ENCODE measurements at places on chromosomes 4 and X.

- no peak overlapping the region for H3K27ac ChIP-seq
- DNase-seq: no peak
- no peaks in the 10 kb centered on the region for H3K27me3 ChIP-seq
- no peak overlapping the region for H3K4me3 ChIP-seq
- no peaks in the 10 kb centered on the region for H3K36me3 ChIP-seq
- H3K4me1 ChIP-seq: no peaks in the 10 kb centered on the region
Observed at GRCh38 chrX:100700809-100701208, 31.1 kb downstream of the SYTL4 start.

- H3K4me1 ChIP-seq: no peaks in the 10 kb centered on the region
- no peak overlapping the region for H3K27ac ChIP-seq
- no peak for DNase-seq
- no peaks in the 10 kb centered on the region for H3K27me3 ChIP-seq
Observed at GRCh38 chrX:135315864-135316263, 6.6 kb downstream of the ETDC start.

DNA sequence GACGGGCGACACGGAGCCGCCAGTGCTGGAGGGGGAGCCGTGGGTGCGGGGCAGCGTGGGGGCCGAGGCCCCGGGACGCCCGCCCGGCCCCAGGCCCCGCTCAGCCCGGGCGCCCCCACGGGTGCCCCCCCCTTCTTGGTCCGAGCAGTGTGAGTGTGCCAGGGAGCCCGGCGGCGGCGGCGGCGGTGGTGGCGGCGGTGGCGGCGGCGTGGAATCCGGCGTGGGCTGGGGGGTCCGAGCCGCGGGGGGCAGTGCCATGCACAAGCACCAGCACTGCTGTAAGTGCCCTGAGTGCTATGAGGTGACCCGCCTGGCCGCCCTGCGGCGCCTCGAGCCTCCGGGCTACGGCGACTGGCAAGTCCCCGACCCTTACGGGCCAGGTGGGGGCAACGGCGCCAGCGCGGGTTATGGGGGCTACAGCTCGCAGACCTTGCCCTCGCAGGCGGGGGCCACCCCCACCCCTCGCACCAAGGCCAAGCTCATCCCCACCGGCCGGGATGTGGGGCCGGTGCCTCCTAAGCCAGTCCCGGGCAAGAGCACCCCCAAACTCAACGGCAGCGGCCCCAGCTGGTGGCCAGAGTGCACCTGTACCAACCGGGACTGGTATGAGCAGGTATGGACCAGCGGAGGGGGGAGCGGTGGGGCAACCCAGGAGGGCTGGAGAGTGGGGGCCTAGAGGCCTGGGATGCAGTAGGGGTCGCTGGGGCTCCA is 466 bp downstream of the DLG3 start:
- no peaks in the 10 kb centered on the region for H3K36me3 ChIP-seq
- no peaks in the 10 kb centered on the region for H3K27me3 ChIP-seq
- peaks cover 4% of the 10 kb centered on the region for H3K4me1 ChIP-seq
- H3K27ac ChIP-seq: no peak overlapping the region
- peak overlapping the region; percentile 27 for H3K4me3 ChIP-seq

DNA sequence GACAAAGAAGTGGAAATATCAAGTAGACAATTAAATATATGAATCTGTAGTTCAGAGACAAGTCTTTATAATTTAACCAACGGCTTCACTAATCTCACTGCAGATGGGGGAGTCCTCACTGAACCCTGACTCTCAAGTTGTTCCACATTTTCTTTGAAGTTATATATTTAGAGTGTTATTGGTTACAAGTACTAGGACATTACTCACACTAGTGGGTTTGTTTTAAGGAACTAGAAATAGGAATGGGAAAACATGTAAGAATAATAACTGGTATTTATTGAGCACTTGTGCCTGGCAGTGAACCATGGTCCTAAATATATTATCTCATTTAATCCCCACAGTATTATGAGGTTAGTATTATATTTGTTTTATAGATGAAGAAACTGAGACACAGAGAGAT is 22.0 kb downstream of the MND1 start:
- DNase-seq: no peak
- no peaks in the 10 kb centered on the region for H3K27me3 ChIP-seq
- H3K4me1 ChIP-seq: no peaks in the 10 kb centered on the region
- H3K36me3 ChIP-seq: no peaks in the 10 kb centered on the region
- no peak overlapping the region for H3K4me3 ChIP-seq

DNA sequence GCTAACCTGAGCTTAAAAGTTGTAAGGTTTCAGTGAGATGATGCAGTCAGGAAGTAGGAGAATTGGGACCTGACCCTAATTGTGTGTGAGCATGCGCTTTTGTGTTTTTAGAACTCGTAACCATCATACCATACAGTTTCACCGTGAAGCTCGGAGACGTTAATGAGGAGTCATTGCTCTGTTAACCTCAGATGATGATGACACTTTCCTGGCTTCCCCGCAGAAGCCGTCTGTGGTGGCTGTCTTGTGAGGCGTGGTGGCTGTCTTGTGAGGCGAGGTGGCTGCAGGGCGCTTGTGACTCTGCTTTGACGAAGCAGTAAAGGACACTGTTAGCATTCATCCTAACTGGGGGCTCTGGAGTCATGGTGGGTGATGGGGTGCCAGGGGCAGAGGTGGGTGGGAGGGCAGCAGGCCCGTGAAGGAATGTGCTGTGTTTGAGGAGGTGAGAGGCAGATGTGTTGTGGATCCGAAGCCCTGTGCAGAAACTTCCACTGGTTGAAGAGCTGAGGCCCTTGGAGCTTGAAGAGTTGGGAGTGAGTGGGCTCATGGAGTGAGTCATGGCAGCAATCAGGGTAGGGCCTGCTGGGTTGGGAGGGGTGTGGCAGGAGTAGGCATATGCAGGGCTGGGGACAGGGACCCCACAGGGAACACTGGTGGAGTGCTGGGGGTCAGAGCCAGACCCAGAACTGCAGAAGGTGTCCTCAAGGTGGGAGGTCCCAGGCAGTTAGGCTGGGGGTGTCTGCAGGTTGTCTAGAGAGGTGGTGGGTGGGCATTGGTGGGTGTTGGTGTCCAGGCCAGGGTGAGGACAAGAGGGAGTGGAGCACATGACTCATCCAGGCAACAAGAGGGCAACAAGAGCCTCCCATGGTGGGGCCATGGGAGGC is 57.4 kb downstream of the NSD2 start:
- peaks cover 8% of the 10 kb centered on the region for H3K36me3 ChIP-seq
- H3K4me3 ChIP-seq: no peak overlapping the region
- no peaks in the 10 kb centered on the region for H3K4me1 ChIP-seq
- H3K27ac ChIP-seq: no peak overlapping the region

DNA sequence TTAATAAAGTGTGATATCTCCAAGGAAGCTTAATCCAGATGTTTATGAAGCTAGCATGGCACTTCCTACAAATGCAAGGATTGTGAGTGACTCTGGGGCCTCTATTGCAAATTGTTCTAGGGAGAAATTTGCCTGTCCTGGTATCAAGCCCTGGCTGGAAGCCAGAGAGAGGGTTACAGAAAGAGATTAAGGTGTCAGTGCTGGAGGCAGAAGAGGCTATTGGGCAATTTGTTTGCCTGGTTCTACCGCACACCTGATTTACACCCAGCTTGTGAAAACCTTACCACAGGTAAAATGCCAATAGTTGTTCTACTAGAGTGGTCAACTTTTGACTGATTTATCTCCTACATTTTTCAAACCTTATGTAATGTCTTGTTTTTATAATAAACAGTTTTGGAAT is 186.7 kb upstream of the FAT1 start:
- H3K4me1 ChIP-seq: no peaks in the 10 kb centered on the region
- no peaks in the 10 kb centered on the region for H3K27me3 ChIP-seq
- H3K36me3 ChIP-seq: no peaks in the 10 kb centered on the region
- no peak overlapping the region for H3K4me3 ChIP-seq

DNA sequence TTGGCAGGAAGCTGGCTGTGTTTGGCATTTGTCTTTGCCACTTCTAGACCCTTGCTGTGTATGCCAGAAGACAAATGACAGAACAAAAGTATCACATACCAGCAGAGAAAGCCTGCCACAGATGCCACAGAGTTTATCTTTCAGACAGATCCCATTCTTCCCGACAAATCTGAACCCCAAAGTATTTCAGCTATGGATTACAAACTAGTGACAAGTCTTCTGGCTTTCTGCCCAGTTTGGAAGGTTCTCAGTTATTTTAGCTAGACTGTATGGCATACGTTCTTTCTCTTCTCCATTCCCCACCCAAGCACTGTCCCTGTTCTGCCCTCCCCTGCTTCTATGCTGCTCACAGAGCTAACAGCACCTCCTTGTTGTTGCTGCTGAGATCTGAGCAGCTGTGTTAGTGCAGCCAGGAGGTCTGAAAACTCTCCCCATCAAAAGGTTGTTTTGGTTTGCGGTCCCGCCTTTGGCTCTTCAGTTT is 236.7 kb downstream of the FRAS1 start:
- H3K4me1 ChIP-seq: no peaks in the 10 kb centered on the region
- peak overlapping the region; percentile 44 for H3K27ac ChIP-seq
- no peaks in the 10 kb centered on the region for H3K27me3 ChIP-seq
- no peak for DNase-seq
- H3K4me3 ChIP-seq: no peak overlapping the region

DNA sequence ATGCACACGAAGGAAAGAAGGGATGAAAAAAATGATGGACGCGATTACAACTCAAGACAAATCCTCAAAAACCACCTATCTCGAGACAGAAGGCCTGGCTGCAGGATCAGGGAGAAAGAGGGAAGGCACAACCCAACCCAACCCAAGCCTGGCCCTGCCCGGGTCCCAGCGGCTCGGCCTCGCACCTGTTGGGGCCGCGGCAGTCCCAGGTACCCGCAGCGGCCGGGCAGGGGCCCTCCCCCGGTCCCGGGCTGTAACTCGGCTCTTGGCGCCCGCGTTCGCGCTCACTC is 464 bp downstream of the RASGEF1B start:
- no peaks in the 10 kb centered on the region for H3K27me3 ChIP-seq
- no peak for DNase-seq
- H3K4me3 ChIP-seq: peak overlapping the region; percentile 70
- H3K36me3 ChIP-seq: no peaks in the 10 kb centered on the region

DNA sequence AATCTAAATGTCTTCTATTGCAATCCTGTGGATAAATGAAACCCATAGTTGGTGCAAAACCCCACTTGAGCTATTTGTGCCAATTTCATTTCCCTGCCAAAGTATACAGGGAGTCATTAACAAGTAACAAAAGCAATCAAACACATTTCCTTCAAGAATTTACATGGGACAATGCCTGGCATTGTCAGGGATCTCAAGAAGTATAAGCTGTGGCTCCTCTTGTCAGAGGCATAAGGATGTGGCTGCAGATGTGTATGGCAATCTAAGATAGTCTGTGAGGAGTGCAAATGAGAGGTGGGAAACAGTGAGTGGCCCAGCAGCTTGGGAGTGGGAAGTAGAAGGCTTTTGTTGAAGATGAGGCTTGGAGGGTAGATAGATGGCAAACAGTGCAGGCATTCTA is 58.0 kb upstream of the SCML1 start:
- no peaks in the 10 kb centered on the region for H3K27me3 ChIP-seq
- H3K4me3 ChIP-seq: no peak overlapping the region
- H3K36me3 ChIP-seq: no peaks in the 10 kb centered on the region
- H3K27ac ChIP-seq: no peak overlapping the region
- no peaks in the 10 kb centered on the region for H3K4me1 ChIP-seq

- H3K27me3 ChIP-seq: no peaks in the 10 kb centered on the region
- no peak for DNase-seq
- H3K4me1 ChIP-seq: no peaks in the 10 kb centered on the region
- no peak overlapping the region for H3K27ac ChIP-seq
- H3K36me3 ChIP-seq: no peaks in the 10 kb centered on the region
- no peak overlapping the region for H3K4me3 ChIP-seq
Observed at GRCh38 chr4:87973283-87974169, 2.0 kb upstream of the SPP1 start.

GRCh38 chr4:69617083-69617694 is 22.3 kb downstream of the UGT2A2 start:
- no peaks in the 10 kb centered on the region for H3K36me3 ChIP-seq
- no peak overlapping the region for H3K4me3 ChIP-seq

DNA sequence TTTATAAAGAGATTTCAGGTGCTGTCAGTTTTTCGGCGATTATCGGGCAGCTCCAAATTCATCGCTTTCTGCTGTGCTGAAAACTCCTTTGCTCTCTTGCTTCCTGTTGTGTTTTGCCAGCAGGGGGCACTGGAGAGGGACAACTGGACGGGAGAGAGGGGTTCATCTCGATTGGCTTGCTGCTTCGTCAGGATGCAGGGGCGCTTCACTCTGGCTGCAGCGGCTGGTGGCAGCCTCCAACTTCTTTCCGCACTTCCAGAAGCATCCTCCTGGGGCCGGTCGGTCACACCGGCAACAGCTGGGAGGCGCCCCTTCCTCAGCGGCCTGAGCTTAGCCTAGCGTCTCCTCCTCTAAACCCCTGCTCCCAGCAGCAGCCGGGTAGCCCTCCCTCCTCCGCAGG is 29.5 kb downstream of the MSL3 start:
- no peak overlapping the region for H3K27ac ChIP-seq
- no peaks in the 10 kb centered on the region for H3K36me3 ChIP-seq
- peak; percentile 62 for DNase-seq

DNA sequence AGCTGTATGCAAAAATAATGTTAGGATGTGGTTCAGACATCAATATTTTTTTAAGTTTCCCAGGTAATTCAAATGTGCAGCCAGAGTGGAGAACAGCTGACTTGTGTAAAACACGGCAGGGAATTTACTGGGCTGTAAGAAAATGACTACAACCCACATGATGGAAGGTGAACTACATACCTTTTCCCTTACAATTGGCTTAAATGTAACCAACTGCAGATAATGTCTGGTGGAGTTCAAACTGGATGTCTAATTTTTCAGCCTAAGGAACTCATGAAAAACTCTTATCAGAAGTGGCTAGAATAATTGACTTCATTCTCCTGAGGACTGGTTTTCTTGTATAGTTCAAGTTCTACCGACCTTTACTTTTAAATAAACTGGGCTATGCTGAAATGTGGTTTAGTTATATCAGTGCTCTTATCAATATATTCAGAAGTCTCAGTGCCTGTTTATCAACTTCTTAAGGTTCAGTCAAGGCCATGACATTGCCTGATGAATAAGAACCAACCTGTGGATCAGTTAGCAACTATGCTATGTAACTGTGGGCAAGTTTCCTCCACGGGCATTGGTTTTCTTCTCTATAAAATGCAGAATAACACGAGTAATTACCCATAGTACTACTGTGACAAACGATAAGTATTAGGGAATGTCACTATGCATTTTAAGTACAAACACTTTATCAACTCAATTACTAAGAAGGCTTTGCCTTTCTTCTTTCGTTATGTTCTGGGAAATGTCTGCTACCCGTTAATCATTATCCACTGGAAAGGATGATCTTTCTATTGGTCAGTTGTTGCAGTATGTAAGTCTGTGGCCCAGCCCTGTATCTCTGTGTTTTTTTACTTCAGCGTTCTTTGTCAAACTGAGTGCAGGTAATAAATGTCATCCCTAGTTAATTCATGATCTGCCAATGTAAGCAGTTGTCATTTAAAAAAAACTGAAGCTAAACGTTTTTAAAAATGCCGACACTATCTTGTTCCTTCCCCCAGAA is 181.6 kb downstream of the PCDH7 start:
- no peaks in the 10 kb centered on the region for H3K4me1 ChIP-seq
- H3K36me3 ChIP-seq: no peaks in the 10 kb centered on the region
- H3K27ac ChIP-seq: no peak overlapping the region
- DNase-seq: no peak
- no peaks in the 10 kb centered on the region for H3K27me3 ChIP-seq
- no peak overlapping the region for H3K4me3 ChIP-seq

GRCh38 chr4:138698641-138699040 is 316.9 kb upstream of the NOCT start:
- no peak overlapping the region for H3K27ac ChIP-seq
- no peaks in the 10 kb centered on the region for H3K4me1 ChIP-seq
- H3K36me3 ChIP-seq: no peaks in the 10 kb centered on the region
- H3K4me3 ChIP-seq: no peak overlapping the region
- no peak for DNase-seq
